Activated CD4-positive, alpha-beta memory T cell treated with anti-CD3 and anti-CD28 coated beads, Interleukin-2, amount 10 ng/mL, durations not matched to agents 7 days and 5 days (primary cell): ENCODE measurements at places on chromosomes 3 and 15. TPM values are rescaled to one million over a fixed set of nuclear protein-coding genes. Genes with fewer than 3 reads are reported as not detected.

- DNase-seq: no peak
Measured at GRCh38 chr3:112474796-112475195, 24.5 kb downstream of the BTLA start.

GRCh38 chr3:141972399-141972798 lies 96.0 kb downstream of the ATP1B3 start:
- no peak for DNase-seq

DNA sequence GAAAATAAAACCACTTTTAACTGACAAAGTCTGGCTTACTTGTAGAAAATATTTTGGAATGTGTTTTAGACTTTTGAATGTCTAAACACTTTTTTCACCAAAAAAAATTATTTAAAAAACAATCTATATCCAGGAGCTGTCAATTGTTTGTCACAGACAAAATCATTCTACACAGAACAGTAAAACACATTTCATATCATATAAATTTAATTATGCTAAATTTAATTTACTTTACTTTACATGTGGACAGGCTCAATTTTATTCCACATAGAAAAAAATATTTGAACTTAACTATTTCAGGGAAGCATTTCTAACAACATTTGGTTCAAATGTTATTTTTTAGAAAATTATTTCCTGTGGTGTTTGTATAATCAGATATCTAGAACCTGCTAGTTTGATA lies 1417.0 kb downstream of the ZPLD1 start:
- DNase-seq: no peak

DNA sequence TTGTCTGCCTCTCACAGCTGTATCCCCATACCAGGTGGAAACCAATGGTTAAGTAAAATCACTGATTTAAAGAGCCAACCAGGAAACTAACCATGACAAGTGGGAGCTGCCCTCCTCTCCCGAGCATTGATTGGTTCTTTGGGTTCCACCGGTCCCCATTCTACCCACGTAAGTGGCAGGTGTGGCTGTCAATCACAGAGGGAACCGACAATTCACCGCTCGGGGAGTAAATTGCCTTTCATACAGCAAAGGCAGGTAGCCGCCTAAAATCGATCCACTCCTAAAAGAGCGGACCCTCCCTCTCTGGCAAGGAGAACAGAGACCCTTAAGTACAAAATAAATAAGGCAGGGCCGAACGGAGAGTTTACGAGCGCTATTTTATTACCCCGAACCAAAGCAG lies 1.2 kb downstream of the ERC2 start:
- DNase-seq: no peak

- DNase-seq: no peak
Measured at GRCh38 chr3:10927551-10927950, 65.0 kb upstream of the SLC6A1 start.

DNA sequence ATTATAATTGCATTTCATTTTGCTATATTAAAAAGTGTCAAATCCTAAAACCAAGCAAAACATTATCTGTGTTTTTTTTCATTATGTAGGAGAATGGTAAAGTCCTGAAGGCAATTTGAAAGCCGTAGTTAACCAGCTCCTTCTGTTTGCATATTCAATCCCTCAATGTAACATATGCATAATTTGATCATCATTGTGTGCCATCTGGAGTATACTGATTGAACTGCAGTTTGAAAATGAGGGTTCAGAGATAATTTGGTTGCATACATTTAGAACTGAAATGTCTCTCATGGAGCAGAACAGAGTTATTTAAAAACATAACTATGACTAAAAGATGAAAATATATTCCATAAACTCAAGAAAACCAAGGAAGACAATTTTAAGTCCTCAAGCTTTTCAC lies 518.6 kb downstream of the GBE1 start:
- DNase-seq: no peak

DNA sequence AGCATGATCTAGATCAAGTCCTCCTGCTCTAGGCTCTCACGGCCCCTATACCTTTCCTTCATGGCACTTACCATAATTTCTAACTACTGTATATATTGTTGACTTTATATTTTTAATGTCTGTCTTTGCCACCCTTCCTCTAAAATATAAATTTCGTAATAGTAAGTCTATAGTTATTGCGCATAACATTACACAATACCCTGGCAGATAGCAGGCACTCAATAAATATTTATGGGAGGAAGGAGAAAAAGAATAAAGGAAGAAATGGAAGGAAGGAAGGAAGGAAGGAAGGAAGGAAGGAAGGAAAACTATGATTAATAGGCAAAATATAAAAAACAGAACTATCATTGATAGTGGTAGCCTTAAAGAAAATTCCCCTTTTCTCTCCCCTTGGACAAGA lies 190.3 kb upstream of the LMCD1 start:
- no peak for DNase-seq

- no peak for DNase-seq
Measured at GRCh38 chr3:46882377-46883053, 5.0 kb downstream of the PTH1R start.

- no peak for DNase-seq
Measured at GRCh38 chr3:178370387-178370786, 165.8 kb upstream of the KCNMB2 start.

DNA sequence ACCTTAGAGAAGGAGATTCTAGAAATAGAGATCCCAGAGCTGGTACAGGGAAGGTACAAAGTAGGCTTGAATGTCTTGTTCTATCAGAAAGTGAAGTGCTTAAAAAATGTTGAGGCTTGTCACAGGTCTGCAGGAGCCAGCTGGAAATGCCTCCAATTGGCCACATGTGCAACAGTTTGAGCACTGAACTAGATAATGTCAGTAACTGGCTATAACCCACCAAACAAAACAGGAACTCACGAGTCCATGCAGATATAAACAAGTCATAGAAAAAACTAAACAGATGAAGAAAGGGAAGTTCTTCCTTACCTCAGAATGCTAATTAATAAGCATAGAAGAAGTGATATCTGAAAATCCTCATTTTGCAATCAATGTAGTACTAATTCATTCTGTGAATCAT lies 11.9 kb upstream of the TF start:
- no peak for DNase-seq

GRCh38 chr3:153289334-153289808 lies 127.3 kb downstream of the RAP2B start:
- no peak for DNase-seq

GRCh38 chr3:56133423-56133822 lies 334.8 kb downstream of the ERC2 start:
- DNase-seq: no peak

DNA sequence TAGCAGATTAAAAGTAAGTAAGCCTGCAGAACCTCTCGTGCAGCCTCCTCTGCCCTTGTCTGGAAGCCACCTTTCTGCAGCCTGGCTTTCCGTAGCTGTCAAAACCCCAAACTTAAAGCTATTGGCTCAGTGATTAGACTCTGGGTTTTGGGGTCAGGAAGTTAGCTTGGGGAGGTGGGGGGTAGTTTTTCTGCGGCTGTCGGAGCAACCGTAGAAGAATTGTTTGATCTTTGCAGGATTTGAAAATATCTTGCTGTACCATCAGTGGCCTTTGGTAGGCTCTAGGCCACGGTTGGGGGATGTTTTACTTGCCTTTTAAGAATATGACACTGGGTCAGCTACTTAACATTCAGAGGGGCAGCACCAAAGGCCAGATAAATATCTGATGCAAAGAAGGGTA lies 88.4 kb upstream of the RASGRP1 start:
- DNase-seq: peak; percentile 89

DNA sequence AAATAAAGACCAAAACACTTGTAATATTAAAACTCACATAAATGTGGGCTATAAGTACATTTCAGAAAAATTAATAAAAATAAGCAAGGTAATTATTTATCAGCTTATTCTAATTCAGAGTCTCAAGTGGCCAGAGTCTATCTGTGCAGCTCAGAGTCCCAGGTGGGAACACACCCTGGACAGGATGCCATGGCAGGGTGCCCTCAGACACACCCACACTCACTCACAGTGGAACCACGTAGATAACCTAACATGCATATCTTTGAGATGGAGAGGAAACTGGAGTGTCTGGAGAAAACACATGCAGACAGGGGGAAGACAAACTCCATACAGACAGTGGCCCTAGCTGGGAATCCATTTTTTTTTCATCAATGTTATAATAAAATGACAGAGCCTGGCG lies 37.2 kb downstream of the FSIP1 start:
- no peak for DNase-seq

- DNase-seq: no peak
Measured at GRCh38 chr3:149901770-149902169, 68.9 kb downstream of the PFN2 start.

- DNase-seq: no peak
Measured at GRCh38 chr3:35745351-35745750, 106.0 kb downstream of the ARPP21 start.

- DNase-seq: no peak
Measured at GRCh38 chr3:171277456-171278298, 182.5 kb downstream of the TNIK start.

DNA sequence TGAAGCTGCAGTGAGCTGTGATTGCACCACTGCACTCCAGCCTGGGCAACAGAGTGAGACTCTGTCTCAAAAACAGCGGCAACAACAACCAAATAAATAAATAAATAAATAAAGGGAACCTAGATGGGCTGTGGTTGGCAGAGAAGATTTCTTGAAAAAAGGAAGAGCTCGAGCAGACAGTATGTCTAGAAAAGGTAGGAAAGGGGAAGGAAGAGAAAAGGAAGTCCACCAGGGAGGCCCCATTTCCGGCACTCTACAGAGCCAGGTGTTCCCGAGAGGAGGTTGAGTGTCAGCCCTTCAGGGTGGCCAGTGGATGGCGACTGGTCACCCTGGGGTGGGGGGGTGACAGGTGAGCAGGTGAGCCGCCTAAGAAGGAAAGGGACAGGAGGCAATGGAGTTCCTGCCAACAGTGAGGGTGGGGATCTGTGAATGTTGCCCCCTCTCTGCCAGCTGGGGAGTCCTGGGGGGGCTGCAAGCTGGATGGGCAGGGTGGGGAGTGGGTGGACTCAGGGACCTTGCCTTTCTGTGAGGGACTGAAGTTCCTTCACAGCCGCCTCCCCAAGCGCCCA lies 14.8 kb downstream of the PAQR5 start:
- DNase-seq: no peak

- DNase-seq: no peak
Measured at GRCh38 chr3:9807981-9808344, 2.1 kb upstream of the TTLL3 start.

DNA sequence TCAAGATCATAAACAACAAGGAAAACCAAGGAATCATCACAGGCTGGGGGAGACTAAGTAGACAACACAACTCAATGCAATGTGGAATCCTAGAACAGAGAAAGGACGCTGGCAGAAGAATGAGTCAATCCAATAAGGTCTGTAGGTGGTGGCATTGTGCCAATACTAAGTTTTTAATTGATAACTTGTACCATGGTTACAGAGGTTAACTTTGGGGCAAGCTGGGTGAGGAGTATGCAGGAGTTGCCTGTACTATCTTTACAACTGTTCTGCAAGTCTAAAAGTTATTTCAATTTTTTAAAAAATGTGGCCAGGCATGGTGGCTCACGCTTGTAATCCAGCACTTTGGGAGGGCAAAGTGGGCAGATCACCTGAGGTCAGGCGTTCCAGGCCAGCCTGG lies 46.2 kb downstream of the RORA start:
- no peak for DNase-seq

DNA sequence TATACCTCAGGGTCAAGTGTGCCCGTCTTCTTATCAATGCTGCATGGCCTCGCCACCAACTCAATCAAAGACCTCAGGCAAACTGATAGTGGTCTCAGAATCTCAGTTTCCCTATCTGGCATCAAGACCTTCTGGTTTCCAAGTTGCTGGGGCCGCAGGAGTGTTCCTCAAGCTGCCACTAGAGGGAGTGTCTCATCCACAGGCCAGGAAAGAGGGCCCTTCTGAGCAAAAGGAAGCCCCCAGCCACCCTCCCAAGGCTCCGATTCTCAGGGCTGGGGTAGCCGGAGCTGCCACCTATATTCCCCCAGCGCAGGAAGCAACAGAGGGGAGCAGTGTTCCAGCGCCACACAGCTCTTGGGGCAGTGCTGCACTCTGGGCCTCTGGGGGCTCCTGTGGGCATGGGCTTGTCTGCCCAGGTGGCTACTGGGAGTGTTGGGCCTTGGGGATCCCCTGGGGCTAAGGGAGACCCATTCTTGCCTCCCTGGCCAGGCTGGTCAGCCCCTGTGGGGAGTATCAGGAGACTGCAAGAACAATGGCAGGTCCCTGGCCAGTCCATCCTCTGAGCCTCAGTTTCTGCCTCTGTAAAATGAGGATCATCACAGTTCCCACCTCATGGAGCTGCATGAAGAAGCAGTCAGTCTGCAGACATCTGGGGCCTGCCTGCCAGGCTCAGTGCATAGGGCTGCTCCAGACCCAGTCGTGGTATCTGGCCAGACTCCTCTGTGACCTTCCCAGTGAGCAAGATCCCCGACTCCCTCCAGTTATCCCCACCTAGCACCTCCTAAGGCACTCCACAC lies 23.4 kb upstream of the SEC13 start:
- peak; percentile 60 for DNase-seq

Gene SPTBN5
- 1.5 TPM for total RNA-seq

Gene CNTN3
- total RNA-seq: not detected

Gene ITIH4
- 16.0 TPM for total RNA-seq

Gene ACOX2
- not detected for total RNA-seq

Gene GATA2
- total RNA-seq: 0.08 TPM

Gene COPS2
- 62.6 TPM for total RNA-seq

Gene EPHB1
- total RNA-seq: 1.2 TPM

Gene APOD
- not detected for total RNA-seq

Gene PCSK6
- 0.53 TPM for total RNA-seq

Gene BNIP2
- total RNA-seq: 84.5 TPM

Gene HOMER2
- 26.0 TPM for total RNA-seq

Gene WDR93
- not detected for total RNA-seq

Gene SEMA3G
- 0.20 TPM for total RNA-seq

Gene TLNRD1
- total RNA-seq: 47.1 TPM

Gene RAD51
- total RNA-seq: 50.9 TPM
